MV-4-11 (cell line): ENCODE measurements at places on chromosomes 16 and 17.

- DNase-seq, result peak; percentile 1
These were observed 77.4 kb downstream of the ANKFN1 start for GRCh38 chr17:56230660-56231059.

GRCh38 chr16:78897299-78897698, 703.2 kb downstream of the MAF start:
- DNase-seq, result no peak

GRCh38 chr16:709566-710499, 4.2 kb upstream of the FBXL16 start:
- DNase-seq, result peak; percentile 60

DNA sequence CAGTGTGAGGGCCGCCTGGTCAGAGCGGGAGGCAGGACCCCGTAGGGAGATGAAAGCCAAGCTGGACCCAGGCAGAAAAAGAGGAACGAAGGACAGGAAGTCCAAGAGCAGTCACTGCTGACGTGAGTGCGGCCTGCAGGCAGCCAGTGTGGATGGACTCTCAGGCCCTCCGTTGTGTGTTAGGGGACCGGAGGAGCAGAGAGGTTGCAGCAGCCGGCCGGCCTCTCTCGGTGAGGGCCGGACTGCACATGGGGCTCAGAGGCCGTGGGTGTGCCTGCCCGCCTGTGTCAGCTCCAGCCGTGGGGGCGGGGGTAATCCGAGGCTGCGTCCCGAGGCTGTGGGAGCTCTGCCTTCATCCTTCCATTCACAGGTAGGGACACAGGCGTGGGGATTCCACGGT, 67.4 kb downstream of the JPH3 start:
- no peak for DNase-seq

DNA sequence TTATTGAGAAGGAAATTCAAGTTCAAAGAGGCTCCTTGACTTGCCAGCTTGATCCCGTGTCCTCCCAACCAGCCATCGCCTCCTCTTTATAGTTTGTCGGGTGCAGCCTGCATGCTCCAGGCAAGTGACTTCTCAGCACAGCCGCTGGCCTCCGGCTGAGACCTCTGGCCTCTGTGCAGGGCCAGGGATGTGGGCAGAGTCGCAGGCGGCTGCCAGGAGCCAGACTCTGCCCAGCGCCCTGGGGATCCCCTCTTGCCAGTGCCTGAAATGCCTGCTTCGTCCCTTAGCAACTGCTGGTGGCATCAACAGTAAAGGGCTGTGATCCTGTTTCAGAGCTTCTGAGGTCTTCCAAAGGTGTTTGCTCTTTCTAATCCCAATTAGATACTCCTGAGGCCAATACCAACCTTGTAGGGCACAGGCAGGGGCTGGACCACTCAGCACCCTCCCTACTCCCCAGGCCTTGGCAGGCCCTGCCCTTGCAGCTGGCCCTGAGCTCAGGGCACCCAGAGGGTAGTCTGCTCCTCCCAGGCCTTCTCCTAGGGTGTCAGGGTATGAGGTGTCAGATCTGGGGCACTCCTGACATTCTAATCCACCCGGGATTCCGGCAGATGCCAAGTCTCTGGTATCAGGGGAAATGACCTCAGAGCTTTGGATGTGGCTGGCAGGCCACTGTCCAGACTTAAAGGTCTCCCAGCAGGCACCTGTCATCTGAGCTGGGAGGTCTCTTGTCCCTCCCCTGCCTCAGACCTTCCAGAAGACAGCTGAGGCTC, 68.0 kb upstream of the SIAH1 start:
- no peak for DNase-seq

- no peak for DNase-seq
These were observed 28.4 kb upstream of the HLF start for GRCh38 chr17:55236316-55236715.

DNA sequence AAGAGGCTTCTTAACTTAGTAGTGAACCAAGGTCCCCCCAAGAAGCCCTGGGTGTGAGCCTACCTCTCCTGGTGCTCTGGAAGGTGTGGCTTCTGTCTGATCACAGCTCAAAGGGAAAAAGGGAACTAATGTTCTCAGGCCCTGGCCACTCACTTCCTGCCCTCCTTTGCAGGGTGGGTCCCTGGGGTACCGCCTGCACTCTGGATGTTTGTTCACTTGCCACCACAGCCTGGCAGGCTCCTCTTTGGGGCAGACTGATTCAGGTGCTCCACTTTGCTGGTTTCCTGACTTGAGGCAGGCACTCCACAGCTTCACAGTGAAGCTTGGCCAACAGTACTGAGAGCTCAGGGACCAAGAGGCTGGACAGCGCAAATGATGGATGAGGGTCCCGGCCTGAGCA, 5.9 kb upstream of the MYO15A start:
- DNase-seq, result peak; percentile 52

- DNase-seq, result no peak
These were observed 193.6 kb downstream of the CCDC182 start for GRCh38 chr17:57551321-57552079.

DNA sequence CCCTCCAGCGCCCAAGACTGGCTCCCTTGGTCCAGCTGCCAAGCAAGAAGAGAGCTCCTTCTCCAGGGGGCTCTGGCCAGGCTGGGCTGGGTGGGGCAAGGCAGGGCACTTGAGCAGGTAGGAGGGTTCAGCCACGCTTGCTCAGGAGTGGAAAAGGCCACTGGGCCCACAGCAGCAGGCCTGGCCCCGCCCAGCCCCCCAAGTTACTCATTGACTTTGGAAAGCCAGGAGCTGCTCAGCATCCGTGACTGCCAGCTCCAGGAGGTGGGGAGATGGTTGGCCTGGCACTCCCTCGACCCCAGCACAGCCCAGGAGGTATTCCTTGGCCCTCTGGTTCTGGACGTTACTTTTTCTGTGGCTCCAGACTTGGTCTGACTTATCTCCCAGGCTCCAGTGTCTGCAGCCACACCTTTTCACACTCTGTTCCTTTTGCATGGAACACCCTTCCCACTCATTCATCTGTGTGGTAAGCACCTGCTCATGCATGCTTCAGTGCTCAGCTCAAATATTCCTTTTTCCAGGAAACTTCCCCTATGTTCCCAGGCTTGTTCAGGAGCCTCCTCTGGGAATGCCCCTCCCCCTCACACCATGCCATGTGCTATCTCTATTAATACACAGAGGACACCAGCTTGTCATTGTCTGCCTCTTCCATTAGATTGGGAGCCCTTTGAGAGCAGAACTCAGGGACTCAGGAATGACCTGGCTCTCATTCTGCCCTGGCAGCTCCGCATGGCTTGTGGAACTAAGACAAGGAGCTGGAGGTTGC, at the start of gene CDH16:
TSS of gene CDH16 (minus strand) at position 83 of the 766 bp plus-strand sequence. CDS start 820 bp downstream, outside the sequence.
- DNase-seq, result no peak

DNA sequence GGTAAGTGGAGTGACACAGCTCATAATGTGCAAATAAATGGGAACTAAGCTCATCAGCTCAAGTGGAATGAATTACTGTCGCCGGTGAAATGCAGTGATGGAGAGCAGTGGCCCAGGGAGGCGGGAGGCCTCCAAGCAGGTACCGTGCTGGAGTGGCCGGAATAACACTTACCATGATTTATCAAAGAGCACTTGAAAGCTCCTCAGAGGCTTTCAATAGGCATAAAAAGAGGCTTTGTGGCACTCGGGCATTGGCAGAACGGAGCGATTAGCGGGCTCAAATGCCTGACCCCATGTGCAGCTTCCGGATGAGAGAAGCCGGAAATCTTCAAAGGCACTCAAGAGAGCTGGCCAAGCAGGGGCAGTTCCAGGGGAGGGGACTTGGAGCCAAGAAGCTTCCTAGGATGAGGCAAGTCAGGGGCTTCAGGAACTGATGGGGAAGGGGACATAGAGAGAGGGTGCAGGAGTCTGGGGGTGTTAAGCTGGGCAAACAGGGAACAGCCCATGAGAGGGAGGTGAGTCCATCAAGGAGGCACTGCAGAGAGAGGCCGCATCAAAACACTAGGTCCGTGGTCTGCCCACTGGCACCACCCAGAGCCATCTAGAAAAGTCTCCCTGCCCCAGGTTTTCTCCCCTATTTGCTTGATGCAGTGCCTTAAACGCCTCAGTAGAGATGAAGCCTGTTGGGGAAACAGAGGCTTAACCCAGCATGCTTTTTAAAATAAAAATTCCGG, 144.0 kb upstream of the IRX6 start:
- no peak for DNase-seq

- DNase-seq, result no peak
These were observed 1.1 kb upstream of the PIGQ start for GRCh38 chr16:568401-569258.

DNA sequence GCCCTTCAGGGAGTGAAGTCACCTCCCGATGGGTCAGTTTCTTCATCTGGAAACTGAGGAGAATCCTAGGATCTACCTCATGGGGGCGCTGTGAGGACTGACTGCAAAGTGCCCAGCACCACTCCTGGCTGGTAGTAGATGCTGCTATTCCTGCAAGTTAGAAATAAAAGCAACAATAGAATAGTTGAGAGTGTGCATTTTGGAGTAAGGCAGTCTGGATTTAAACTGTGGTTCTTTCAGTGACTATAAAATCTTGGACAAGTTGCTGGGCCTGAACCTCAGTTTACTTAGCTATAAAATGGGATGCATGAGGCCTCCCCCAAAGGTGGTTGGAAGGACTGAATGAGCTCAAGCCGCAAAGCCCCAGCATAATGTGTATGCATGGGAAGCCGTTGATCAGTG, 70.6 kb downstream of the CYB5B start:
- DNase-seq, result no peak

- no peak for DNase-seq
These were observed 175.3 kb downstream of the UTP18 start for GRCh38 chr17:51435641-51436091.
